ENCODE measurements at places on chromosomes 11 and 22.

GRCh38 chr22:37418627-37419369, 8.5 kb downstream of the ELFN2 start:
- DNase-seq = no peak

- no peak for DNase-seq
These were observed 4.7 kb downstream of the CHID1 start for GRCh38 chr11:905952-906351.

DNA sequence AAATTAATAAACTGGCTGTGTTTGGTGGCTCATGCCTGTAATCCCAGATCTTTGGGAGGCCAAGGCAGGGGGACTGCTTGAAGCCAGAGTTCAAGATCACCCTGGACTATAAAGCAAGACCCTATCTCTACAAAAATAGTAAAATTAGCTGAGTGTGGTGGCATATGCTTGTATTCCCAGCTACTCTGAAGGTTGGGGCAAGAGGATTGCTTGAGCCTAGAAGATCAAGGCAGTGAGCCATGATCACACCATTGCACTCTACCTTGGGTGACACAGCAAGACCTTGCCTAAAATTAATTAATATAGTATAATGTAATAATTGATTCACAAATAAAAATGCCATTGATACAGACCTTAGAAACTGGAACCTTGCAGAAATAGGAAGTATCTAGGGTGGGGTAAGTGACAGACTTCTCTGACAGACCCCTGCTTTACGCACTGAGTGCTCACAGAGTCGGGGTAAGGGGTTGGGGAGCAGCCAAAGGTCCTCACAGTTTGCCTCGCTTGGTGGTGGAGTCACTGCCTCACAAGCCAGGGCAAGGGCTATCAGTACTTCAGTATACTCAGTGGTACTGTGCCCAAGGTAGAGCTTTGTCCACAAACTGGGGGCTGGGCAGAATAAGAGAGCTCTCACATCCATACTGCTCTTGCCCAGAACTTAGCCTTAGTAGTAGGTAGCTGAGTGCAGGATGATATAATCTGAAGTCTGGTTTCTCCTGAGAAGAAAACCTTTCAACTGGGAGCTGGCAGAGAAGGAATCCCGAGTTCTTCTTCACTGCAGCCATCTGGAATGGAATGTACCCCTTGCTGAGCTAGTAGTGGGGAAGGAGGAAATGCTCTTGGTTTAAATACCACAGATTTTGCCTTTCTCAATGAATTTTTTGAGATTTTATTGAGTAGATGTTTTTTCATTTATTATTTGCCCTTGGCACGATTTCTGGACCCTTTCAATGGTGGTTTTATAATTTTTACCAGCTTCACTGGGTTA, 65.5 kb downstream of the EMSY start:
- DNase-seq = no peak

DNA sequence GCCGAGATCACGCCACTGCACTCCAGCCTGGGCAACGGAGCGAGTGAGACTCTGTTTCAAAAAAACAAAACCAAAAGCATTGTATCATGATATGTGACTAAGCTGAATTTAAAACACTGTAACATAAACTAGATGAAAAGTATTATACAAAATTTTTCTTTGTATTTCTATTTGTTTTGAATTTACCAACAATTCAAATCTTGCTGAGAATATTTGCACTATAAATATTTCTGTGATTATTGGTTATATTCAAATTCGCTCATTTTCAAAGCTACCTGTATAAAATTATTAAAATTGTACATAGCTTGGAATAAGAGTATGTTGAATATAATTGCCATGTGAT, 101.9 kb upstream of the SERPIND1 start:
- no peak for DNase-seq

GRCh38 chr11:107821199-107821927, 37.2 kb downstream of the SLC35F2 start:
- DNase-seq = no peak

DNA sequence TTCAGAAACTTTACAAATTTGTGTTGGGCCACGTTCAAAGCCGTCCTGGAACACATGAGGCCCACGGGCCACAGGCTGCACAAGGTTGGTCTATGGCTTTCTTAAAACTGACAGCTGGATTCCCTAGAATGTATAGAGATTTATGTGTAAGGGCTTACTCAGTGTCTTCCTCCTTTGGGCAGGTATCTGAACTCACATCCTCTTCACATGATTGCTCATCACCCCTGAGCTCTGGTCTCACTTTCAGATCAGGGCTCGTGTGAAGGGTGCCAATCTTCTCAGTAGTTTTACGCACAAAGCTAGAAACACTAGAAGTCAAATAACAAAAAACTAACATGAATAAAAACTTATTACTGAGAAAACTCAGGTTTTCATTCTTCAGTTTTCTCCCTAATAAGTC, 27.1 kb downstream of the HPS5 start:
- no peak for DNase-seq

DNA sequence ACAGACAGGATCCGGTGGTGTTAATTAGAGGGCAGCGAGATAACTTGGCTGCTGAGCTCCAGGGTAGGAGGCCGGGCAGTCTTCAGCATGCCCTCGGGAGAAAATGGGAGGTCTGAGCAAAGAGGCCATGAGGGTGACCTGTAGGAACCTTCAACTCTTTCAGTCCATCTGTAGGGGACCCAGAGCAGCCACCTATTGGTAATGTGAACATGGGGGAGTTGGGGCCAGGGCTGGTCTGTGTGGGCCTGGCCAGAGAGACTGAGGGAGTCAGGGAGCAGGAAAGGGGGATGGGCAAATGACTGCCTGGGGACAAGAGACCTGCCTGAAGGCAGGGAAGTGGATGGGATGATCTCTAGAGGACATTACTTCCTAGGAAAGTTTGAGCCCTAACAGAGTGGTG, 101.0 kb upstream of the NNMT start:
- DNase-seq = no peak

DNA sequence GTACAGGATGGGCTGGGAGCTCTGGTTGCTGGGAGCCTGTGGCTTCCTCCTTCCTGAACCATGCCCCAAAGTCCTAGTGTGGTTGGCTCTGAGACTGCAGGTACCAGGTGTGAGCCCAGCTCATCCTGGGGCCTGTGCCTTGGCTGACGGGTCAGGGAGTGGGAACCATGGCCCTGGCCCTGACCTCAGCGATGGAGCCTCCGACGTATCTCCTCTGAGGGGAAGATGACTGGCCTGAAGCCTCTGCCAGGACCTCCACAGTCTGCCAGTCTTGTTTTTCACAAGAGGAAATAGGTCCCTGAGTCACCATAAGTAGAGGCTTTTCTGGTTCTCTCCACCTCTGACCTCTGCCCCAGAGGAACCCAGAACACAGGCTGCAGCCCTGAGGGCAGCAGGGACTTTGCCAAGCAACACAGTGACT, 3.4 kb downstream of the RCE1 start:
- DNase-seq = no peak

GRCh38 chr11:818396-819128, at the start of gene PNPLA2:
Gene PNPLA2, plus strand, starts transcription at chr11:818914. Its CDS starts 805 bp downstream, at chr11:819719.
- no peak for DNase-seq

DNA sequence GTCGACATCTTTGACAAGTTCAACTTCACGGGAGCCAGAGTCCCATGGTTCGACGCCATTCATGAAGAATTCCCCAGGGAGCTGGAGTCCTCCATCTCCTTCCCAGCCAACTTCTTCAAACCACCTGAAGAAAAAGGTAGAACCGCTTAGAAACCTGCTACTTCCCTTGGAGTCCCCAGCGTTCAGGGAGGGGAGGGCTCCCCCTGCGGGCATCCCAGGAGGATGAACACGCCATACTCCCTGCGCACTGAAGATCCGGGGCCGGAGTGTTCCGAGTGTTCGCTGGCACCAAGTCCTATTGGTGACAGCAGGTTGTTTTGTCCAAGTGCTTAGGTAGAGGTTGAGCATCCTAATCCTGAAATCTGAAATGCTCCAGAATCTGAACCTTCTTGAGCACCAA, 51.7 kb upstream of the PRODH start:
- DNase-seq = no peak

DNA sequence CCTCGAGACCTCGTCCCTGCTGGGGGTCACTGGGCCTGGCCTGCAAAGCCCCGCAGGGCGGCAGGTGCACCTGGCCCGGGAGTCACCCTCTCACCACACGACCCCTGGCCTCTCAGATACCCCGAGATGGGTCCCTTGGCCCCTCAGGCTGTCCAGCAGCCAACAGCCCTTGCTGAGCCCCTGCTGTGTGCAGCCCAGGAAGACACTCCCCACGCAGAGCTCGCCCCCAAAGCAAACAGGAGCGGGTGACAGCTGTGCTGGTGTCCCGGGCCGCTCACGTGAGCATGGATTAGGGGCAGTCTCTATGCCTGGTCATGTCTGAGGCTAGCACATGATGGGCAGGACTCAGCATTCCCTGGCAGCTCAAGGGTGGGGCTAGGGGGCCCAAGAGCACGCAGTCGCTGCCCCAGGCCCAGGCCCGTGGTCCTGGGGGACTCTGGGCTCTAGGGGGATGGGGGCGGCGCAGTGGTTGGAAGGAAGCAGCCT, 31.3 kb downstream of the WNT7B start:
- DNase-seq = no peak

DNA sequence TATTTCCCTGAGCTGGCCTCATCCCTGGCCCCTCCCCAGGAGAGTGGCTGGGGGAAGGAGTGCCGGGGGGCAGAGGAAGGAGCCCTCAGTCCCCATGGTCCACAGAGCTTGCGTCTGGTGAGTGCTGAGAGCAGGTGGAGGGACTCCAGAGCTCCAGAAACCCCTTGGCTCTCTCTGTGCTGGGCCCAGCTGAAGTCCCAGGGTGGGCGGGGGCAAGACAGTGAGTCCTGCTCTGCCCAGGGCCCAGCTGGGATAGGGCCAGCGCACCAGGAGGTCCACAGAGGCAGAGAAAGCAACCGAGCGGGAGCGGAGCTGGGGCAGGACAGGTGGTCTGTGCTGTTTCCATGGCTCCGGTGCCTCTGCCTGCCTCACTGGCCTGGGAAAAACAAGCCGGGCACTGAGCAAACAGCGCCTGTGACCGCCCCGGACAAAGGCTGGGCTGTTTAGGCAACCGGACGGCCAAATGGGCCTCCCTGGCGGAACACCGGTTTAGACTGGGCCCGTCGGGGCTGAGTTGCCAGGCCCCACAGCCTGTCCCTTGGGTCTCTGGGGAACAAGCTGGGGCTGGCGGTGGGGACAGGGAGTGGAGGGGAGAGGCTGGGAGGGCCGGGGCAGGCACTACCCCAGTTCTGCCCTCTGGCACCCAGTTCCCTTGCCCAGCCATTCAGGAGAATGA, 34.1 kb upstream of the WNT7B start:
- no peak for DNase-seq

DNA sequence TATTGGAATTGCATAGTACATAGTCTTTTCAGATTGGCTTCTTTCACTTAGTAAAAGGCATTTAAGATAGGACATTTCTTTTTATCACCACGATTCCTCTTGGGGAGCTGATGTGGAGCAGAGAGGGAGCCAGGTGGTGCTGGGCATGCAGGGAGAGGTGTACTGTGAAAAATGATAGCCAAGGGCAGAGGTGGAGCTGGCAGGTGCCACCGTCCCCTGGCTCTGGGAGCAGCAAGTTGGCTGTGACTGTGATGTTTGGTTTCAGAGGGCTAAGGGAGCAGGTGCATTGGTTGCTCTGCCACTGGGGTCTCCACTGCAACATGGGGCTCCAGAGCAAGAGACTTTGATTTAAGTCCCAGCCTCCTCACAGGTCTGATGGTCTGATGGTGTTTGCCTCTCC, 16.5 kb downstream of the SGSM1 start:
- no peak for DNase-seq

GRCh38 chr22:23520863-23521440, 59.1 kb downstream of the IGLL1 start:
- no peak for DNase-seq

Measured in cortex of kidney (tissue), 1 donor.